Type B pancreatic cell (in vitro differentiated cells): ENCODE measurements at places on chromosomes 7 and 10.

GRCh38 chr10:132982301-132982989 is 40.1 kb upstream of the CFAP46 start:
- no peaks in the 10 kb centered on the region for H3K36me3 ChIP-seq
- no peak overlapping the region for H3K4me3 ChIP-seq
- H3K27me3 ChIP-seq = peaks cover 48% of the 10 kb centered on the region
- H3K27ac ChIP-seq = no peak overlapping the region
- no peak for DNase-seq
- H3K4me1 ChIP-seq = no peaks in the 10 kb centered on the region

DNA sequence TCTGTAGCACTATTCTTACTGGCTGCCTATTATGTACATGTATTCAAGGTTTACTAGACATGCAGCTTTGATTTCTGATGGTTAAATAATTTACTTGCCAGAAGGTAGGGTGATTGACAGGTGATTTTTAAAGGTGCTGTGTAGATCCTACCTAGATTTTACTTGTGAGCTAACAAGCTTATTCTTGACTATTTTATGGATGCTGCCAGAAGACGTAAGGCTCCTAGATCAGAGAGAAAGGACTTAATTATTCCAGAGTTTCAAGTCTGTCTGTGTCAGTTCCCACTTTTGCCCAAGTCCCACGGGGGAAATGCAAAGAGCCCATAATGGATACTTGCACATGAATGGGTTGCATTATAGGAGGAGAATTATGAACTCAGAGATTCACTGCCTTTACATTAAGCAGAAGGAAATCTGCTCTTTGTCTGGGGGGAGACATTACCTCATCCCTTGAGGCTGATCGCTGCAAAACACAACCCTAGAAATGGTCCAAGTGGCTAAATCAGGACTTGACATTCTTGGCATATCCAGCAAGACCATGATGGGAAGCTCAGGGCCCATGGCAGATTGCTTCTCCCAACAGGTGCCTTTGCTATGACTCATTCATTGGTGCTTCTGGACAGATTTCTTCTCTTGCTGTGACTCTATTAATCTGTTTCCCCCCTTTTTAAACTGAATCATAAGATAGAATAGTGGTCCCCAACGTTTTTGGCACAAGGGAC is 32.1 kb downstream of the GPR158 start:
- no peaks in the 10 kb centered on the region for H3K4me1 ChIP-seq
- H3K27ac ChIP-seq = no peak overlapping the region
- DNase-seq = no peak
- H3K27me3 ChIP-seq = no peaks in the 10 kb centered on the region
- H3K4me3 ChIP-seq = no peak overlapping the region
- no peaks in the 10 kb centered on the region for H3K36me3 ChIP-seq

GRCh38 chr7:17234030-17234397 is 64.4 kb upstream of the AHR start:
- H3K4me1 ChIP-seq = peaks cover 1% of the 10 kb centered on the region
- H3K27me3 ChIP-seq = no peaks in the 10 kb centered on the region
- no peak for DNase-seq
- no peak overlapping the region for H3K27ac ChIP-seq

- H3K27me3 ChIP-seq = peaks cover 31% of the 10 kb centered on the region
- no peak overlapping the region for H3K27ac ChIP-seq
- H3K4me3 ChIP-seq = no peak overlapping the region
- H3K36me3 ChIP-seq = peaks cover 3% of the 10 kb centered on the region
- DNase-seq = no peak
- peaks cover 19% of the 10 kb centered on the region for H3K4me1 ChIP-seq
These were observed 59.4 kb downstream of the TPK1 start for GRCh38 chr7:144776447-144776846.

DNA sequence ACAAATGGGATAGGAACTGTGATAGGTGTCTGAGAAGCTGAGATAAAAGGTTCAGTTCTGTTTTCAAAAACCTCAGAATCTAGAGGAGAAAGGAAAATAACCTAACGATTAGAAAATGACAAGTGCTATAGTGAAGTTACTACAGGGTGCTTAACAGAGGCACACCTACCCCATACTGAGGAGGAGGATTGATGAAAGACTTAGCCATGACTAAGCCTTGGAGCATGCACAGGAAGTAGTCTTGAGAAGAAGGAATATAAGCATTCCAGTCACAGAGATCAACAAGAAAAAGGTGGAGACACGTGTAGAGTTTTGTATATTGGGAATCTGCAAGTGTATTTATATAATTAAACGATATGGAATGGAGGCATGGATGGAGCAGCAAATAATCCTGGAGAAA is 1225.5 kb upstream of the CELF2 start:
- H3K4me1 ChIP-seq = no peaks in the 10 kb centered on the region
- H3K27me3 ChIP-seq = peaks cover 7% of the 10 kb centered on the region
- H3K36me3 ChIP-seq = no peaks in the 10 kb centered on the region
- DNase-seq = no peak
- H3K27ac ChIP-seq = peak overlapping the region; percentile 8

DNA sequence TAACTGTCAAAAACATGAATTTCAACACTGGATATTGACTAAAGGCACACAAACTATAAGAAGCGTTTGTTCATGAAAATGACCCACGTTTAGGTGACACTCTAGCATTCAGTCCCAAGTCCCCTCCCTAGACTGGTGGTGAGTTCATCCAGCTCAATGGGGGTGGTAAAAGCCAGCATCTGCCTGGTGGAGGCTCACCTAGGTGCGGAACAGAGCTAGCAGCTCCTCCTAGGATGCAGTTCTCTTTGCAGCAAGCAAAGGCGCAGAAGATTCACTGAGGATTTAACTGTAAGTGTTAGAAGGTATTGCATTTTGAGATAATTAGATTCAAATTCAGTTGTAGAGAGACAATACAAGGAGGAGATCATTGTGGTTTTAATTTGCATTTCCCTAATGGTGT is 87.6 kb downstream of the VSTM2A start:
- H3K4me1 ChIP-seq = no peaks in the 10 kb centered on the region
- no peaks in the 10 kb centered on the region for H3K36me3 ChIP-seq
- no peaks in the 10 kb centered on the region for H3K27me3 ChIP-seq
- H3K4me3 ChIP-seq = no peak overlapping the region
- no peak for DNase-seq
- H3K27ac ChIP-seq = no peak overlapping the region

GRCh38 chr7:26657686-26658388 is 206.6 kb downstream of the SKAP2 start:
- peak overlapping the region; percentile 47 for H3K27ac ChIP-seq
- H3K4me3 ChIP-seq = peak overlapping the region; percentile 51
- no peak for DNase-seq
- peaks cover 44% of the 10 kb centered on the region for H3K4me1 ChIP-seq
- no peaks in the 10 kb centered on the region for H3K36me3 ChIP-seq

DNA sequence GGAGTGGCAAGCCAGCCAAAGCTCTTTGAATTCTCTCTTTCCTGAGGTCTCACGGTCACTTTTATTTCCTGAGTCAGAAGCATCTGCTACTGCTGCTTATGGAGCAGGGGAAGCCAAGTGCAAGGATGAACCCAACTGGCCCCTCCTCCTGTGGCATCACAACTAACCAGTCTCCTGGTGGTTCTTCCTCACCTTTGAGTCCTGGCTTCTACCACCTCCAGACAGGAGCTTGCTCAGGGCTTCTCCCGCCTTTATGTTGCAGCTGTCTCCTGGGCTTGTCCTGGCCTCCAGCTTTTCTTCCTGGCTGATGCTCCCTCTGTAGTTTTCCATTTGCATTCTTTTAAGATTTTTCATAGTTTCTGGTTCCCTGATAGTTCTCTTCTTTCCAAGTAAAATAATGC is 349.7 kb upstream of the NRP1 start:
- no peak overlapping the region for H3K4me3 ChIP-seq
- peaks cover 15% of the 10 kb centered on the region for H3K4me1 ChIP-seq
- no peaks in the 10 kb centered on the region for H3K27me3 ChIP-seq
- H3K36me3 ChIP-seq = no peaks in the 10 kb centered on the region
- no peak overlapping the region for H3K27ac ChIP-seq

DNA sequence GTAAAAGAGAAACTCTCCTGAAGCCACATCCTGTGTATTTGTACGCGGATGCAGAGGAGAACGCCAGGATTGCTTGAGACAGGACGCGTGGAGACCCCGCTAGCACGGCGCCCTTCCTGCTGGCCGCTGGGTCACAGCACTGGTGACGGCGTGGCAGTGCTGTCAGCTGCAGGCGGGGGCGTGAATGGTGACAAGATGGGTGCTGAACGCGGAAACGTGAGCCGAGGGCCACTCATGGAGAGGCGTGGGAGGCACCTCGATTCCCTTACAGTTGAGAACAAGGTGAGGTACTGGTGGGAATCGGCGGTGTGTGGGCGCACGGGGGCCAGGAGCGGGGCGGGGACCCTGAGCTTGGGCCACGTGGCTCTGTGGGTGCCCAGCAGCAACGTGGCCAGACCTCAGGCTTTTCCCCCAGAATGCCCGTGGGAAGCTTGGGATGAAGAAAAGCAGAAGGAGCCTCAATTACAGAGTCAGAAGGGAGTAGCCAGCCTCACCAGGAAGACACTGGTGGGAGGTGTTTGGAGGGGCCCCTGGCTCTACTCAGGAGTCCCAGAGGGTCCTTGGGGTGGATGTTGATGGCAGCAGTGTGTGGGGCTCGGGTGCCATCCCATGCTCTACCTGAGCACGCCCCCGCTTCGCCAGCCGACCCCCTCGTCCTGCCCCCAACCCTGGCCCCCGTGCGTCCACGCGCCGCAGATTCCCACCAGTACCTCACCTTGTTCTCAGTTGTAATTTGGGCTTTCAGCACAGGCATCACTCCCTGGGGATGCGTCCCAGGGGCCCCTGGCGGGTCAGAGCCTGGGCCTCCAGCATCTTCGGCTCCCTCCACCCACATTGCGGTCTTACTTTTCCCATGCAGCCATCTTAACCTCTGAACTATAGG is 208.4 kb upstream of the TCERG1L start:
- peaks cover 25% of the 10 kb centered on the region for H3K27me3 ChIP-seq
- no peaks in the 10 kb centered on the region for H3K36me3 ChIP-seq
- no peak overlapping the region for H3K4me3 ChIP-seq
- no peak overlapping the region for H3K27ac ChIP-seq
- no peaks in the 10 kb centered on the region for H3K4me1 ChIP-seq

- H3K4me3 ChIP-seq = no peak overlapping the region
- no peak for DNase-seq
- H3K27ac ChIP-seq = no peak overlapping the region
- H3K36me3 ChIP-seq = peaks cover 12% of the 10 kb centered on the region
- peaks cover 6% of the 10 kb centered on the region for H3K4me1 ChIP-seq
- H3K27me3 ChIP-seq = no peaks in the 10 kb centered on the region
These were observed 35.2 kb downstream of the MCU start for GRCh38 chr10:72727130-72727529.

- no peak for DNase-seq
- no peak overlapping the region for H3K4me3 ChIP-seq
- no peaks in the 10 kb centered on the region for H3K27me3 ChIP-seq
- H3K4me1 ChIP-seq = peaks cover 10% of the 10 kb centered on the region
These were observed 58.8 kb upstream of the DOCK1 start for GRCh38 chr10:126846469-126846868.
